ENCODE measurements at places on chromosomes 5 and 9.

- H3K27me3 ChIP-seq = no peaks in the 10 kb centered on the region
- H3K27ac ChIP-seq = no peak overlapping the region
- no peak for DNase-seq
- H3K4me1 ChIP-seq = no peaks in the 10 kb centered on the region
These were observed 115.0 kb downstream of the PRKACG start for GRCh38 chr9:68898781-68899439.

DNA sequence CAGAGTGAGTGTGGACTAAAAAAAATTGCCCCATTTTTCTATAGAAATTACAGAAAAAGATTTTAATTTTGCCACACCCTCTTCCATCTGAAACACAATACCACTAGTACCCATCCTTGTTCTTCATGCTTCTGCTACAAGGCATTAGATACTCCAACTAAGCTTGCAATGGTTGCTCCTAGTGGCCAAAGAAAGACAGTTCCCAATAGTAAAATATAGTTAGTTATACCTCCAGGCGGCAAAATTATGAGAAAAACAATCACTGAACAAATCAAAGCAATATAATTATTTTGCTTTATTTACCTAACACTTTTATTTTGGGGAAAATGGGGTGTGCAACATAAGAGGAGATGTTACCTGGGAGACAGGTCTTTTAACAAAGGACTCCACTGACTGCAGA is 101.2 kb downstream of the RAPGEF6 start:
- H3K4me3 ChIP-seq = no peak overlapping the region
- H3K4me1 ChIP-seq = peaks cover 4% of the 10 kb centered on the region
- no peak for DNase-seq
- H3K36me3 ChIP-seq = no peaks in the 10 kb centered on the region

DNA sequence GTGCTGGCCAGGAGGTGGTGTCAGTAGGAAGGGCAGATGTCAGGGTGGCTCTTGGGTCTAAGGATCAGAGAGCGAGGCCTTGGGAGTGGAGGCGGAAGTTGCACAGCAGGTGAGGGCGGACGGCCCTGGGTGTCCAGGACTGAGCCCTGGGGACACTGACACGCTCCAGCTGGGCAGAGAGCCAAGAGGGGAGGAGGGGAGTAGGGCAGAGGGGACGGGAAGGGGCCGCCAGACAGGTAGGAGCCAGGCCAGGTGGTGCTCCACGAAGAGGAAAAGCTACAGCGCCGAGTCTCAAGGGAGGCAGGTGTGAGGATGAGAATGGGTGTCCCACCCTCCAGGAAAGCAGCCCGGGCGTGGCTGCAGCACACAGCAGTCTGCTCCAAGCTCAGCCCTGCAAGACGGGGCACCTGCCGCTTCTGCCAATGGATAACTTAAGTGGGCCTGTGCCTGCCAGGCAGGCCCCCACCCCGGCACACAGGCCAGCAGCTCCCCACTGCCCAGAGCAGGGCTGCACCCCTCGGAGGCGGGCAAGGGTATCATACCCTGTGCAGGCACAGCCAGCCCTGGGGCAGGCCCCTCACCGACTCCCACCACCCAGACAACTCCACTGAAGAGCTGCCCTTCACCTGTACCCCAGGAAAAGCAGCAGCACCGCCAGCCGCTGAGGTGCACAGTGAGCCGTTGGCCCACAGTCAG is 4.9 kb downstream of the TPRN start:
- H3K4me1 ChIP-seq = peaks cover 67% of the 10 kb centered on the region
- peak overlapping the region; percentile 28 for H3K4me3 ChIP-seq
- H3K27ac ChIP-seq = peak overlapping the region; percentile 41

GRCh38 chr5:68830377-68830898 is 263.4 kb upstream of the SLC30A5 start:
- no peak for DNase-seq
- H3K4me1 ChIP-seq = peaks cover 6% of the 10 kb centered on the region
- H3K27me3 ChIP-seq = no peaks in the 10 kb centered on the region
- no peak overlapping the region for H3K4me3 ChIP-seq

All from liver (tissue), 10 donors.